ENCODE measurements at places on chromosomes 7 and 10.

DNA sequence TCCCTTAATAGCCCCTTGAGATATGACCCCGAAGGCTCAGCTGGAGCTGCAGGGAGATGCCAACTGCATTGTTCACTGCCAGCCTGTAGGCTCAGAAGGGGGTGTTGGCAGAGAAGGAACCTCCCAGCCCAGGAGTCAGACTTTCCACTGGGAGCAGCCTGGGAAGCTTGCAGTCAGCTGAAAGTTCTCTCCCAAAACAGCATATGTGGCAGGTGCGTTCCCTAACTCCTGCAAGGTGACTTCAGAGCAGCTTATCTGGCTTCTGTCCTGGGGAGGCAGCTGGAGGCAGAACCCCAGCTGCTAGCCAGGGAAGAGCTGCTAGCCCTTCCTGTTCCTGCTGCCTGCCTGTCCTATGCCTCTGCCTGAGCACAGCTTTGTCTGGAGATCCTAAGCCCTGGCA, 8.1 kb downstream of the SFTPA2 start:
- DNase-seq = no peak

DNA sequence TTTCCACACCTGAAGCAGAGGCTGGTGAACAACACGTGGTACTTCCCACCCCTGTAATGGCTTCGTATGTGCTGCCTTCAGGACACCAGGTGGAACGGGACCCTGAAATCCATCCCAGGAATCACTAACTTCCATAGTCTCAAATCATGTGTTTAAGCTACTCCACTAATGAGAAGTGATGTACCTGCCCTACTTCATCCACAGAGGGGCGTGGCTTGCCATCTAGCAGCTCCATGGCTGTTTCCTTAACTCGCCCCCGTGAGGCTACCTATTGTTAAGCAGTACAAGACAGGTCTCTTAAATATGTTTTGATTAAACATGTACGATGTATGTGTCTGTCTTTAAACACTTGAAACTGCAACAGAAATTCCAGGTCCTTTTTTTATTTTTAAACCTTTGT, 31.8 kb downstream of the ARL3 start:
- DNase-seq = no peak

GRCh38 chr7:137976696-137977095, 25.2 kb downstream of the CREB3L2 start:
- no peak for DNase-seq

GRCh38 chr7:29013931-29014330, 55.8 kb upstream of the TRIL start:
- no peak for DNase-seq
